ENCODE measurements at places on chromosomes 6 and 20.

- no peak for DNase-seq
These were observed 79.3 kb downstream of the INSM1 start for GRCh38 chr20:20447196-20447595.

GRCh38 chr6:41602864-41603608, 35.2 kb upstream of the MDFI start:
- DNase-seq = peak; percentile 77

GRCh38 chr20:13229538-13229937, 8.5 kb downstream of the ISM1 start:
- peak; percentile 44 for DNase-seq

DNA sequence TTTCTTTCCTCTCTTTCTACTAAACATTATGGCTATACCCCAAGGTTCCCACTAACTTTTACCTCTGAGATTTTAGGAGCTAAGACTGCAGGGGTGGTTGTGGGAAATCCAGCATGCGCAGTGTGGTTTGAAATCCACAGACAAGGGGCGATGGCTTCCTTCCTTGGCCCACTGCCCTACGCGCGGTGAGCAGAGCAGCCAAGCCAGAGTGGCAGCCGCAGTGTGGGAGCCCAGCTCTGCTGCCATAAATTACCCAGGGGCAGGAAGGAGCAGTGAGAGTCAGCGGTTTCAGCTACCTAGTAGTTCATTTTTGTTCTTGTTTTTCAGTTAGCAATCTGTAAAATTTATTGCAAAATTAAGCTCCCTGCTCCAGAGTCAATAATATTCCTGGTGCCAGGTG, 101.4 kb downstream of the BMP2 start:
- DNase-seq = no peak
